Amniotic stem cell (primary cell): ENCODE measurements at places on chromosomes 11 and 22.

DNA sequence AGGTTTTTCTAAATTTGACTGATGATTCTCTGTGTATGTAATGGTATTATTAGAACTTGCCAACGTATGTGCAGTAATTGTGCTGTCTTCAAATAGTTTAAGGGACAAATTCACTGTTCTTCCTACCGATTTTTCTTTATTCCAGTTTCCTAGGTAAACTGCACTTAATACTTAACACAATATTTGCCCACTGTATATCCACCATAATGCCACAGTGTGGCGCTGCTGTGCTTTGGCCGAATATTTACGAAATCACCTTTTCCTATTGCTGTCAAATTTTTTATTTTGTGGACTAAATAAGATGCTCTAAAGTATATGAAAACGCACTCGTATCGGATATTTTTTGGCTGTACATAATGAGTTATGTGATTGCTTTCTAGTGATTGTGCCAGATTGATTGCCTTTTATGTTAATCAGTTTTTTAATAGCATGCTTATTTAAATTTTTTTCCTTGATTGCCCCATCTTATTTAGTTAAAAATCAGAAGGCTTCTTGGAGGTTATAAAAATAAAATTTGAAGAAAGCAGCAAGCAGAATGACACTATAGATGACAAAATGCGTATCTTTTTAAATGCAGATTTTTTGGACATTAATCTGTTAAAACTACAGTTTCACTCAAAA lies 10.5 kb downstream of the AASDHPPT start:
- DNase-seq = peak; percentile 9

GRCh38 chr11:109784536-109784935 lies 308.7 kb upstream of the ZC3H12C start:
- no peak for DNase-seq

DNA sequence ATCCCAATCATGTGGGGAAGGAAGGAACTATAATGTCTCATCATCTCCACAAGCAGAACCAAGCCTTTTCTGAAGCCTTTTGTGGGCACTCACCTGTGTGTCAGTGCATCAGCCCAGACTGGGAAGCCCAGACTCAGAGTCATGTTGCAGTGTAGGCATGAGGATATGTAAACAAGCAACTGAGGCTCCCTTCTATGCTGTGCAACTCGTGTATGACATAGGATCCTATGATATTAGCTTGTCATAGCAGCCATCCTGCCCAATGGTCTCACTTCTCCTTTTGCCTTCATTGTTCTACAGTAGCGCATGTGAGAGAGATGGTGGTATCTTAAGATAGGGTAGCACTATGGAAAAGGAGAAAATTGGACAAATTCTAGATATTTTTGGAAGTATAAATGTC lies 103.4 kb upstream of the OLFML1 start:
- DNase-seq = no peak

- no peak for DNase-seq
These were observed 385.7 kb downstream of the SOX6 start for GRCh38 chr11:15970506-15971214.

DNA sequence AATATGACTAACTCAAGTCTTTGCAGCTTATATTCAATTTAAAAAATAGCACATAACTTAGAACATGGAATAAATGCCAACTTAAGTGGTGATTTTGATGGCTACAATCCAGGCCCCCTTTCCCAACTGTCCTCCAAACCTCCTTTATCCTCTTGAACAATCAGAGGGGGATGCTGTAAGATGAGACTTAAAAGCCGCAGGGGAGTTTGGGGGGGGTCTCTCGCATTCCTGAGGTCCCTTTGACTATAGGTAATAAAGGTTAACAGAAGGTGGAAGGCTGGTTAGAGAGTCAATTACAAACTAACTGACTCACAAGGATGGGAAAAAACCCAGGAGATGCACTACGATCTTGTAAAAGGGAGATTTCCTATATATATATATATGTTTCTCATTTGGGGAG lies 101.8 kb downstream of the KIRREL3 start:
- no peak for DNase-seq

- no peak for DNase-seq
These were observed 56.8 kb downstream of the IGLL5 start for GRCh38 chr22:22944268-22944985.

GRCh38 chr11:17983569-17983968 lies 29.3 kb downstream of the SERGEF start:
- no peak for DNase-seq

GRCh38 chr11:22711071-22711770 lies 44.8 kb downstream of the GAS2 start:
- no peak for DNase-seq

DNA sequence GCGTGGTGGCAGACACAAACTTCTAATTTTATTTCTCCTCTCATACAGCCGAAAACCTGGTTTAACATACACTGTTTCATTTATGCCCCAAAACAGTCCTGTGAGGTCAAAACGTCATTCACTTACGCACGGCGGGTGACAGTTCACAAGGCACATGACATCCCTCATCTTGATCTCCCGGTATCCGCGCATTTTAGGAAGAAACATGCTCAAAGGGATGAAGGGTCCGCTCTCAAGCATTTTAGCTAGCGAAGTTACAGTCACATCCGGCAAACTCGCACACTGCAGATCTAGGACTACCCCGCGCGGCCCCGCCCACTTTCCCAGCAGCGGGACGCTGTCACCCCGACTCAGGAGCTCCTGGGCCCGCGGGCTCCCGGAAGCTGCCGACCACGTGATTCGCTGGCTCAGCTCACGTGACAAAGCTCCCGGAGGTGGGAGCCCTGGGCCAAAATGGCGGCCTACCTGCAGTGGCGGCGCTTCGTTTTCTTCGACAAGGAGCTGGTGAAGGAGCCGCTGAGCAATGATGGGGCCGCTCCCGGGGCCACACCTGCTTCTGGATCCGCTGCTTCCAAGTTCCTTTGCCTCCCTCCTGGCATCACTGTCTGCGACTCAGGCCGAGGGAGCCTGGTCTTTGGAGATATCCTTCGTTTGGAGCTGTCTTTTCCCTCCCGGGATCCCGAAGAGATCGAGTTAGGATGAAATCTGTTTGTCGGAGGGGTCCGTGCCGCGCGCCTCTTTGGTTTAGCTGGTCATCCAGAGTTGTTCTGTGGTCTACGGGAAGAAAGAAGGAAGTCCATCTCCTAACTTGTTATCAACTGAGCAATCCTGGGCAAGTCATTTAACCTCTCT lies at the start of gene VPS11:
VPS11 (plus strand) TSS at position 448 of the 852 bp plus-strand sequence; CDS start at position 454, 6 bp downstream.
- peak; percentile 97 for DNase-seq

GRCh38 chr11:121614636-121615240 lies 162.0 kb upstream of the SORL1-AS1 start:
- DNase-seq = no peak

GRCh38 chr11:85313741-85314140 lies 313.4 kb downstream of the DLG2 start:
- DNase-seq = no peak

- DNase-seq = no peak
These were observed 80.8 kb upstream of the NNMT start for GRCh38 chr11:114215428-114215827.

DNA sequence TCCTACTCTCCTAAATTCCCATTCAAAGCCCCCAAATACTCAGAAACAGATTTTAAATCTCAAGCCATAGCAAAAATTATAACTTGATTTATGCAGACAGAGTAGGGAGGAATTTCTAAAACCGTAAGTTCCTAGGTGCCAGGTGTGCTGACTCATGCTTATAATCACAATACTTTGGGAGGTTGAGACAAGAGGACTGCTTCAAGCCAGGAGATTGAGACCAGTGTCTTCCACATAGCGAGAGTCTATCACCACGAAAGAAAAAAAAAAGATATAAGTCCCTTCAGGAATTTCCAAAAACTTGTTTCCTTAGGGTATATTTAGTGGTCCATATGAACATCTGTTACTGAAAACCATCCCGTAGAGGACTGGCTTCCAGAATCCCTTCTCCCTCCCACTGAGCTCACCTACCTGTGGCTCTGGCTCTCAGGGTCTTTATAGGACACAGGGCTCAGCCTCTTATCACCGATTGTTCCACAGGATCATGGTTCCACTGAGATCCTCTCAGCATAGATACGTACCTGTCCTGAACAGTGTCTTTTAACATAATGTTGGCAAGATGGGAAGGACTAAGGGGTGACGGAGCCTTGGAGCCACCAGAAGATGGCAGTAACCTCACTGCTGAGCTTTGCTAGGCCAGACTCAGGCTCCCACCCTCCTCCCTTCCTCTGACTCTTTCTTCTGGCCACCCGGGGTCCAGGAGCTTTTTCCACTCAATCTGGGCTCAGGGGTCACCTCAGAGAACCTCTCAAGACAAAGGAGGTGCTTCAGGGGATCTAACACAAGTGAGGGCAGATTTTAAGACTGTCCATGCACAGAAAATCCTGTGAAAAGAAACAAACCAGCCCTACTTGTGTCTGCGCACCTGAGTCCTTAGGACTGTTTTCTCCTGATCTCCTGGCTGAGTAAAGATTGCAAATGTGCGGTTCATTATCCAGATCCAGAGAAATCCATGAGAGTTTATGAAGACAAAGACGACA lies 117.5 kb upstream of the TOP3B start:
- no peak for DNase-seq

- no peak for DNase-seq
These were observed 56.1 kb upstream of the POU2AF1 start for GRCh38 chr11:111435046-111435698.

DNA sequence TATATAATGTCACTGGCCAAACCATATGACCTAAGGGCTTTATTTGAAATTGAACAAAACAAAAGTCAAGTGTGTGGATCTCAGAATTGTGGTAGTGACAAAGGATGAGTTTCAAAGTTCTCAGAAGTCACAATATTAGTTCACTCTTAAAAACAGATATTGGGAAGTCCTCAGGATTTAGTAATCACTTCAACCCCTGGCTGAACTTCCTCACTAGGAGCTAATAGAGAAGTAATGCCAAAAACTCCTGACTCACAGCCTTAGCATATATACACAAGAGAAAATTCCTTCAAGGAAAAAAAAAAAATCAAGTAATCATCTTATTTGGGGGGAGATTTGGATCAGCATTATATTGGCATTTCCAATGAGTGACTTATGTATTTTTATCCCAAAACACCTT lies 75.6 kb upstream of the APOA1 start:
- no peak for DNase-seq

GRCh38 chr22:24948356-24949202 lies 2.1 kb upstream of the LHFPL7 start:
- DNase-seq = no peak

GRCh38 chr22:19139001-19139356 lies 5.5 kb downstream of the ESS2 start:
- DNase-seq = no peak

- DNase-seq = no peak
These were observed 236.3 kb upstream of the SORL1-AS1 start for GRCh38 chr11:121688860-121689614.

DNA sequence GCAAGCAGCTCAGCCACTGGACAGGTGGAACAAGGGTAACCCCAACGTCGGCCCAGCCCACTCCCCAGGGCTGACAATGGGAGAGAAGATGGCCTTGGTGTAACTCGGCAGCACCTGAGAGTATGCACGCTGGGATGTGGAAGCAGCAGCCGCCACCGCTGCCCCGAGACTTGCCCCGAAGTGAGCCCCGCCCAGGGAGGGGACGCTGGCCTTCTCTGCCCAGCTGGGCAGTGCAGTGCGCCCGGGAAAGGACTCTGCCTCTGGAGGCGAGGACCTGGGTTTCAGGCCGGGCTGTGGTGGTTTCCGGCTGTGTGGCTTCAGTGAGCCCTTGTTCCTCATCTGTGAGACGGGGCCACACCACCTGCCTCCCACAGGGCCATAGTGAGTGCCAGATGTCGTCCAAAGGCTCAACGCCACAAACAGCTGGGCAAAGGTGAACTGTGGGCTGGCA lies 8.6 kb upstream of the POLDIP3 start:
- DNase-seq = no peak

DNA sequence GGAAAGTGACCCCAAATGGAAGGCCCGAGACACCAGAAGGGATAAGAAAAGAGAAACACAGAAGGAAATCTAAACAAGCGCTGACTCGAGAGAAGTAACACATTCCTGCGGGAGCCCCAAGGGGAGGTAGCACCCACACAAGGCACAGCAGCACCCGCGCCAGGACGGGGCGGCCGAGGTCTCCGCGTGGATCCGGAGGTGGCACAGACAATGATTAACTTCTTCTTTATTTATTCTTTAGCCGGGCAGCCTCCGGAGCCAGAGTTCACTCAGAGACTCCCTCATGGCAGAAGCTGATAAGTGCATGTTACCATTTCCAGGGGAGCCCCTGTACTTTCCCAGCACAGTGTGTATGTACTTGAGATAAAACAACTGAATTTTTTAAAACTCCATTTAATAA lies 5.1 kb downstream of the TOLLIP start:
- no peak for DNase-seq

GRCh38 chr22:32874385-32874784 lies 72.9 kb downstream of the TIMP3 start:
- DNase-seq = no peak

DNA sequence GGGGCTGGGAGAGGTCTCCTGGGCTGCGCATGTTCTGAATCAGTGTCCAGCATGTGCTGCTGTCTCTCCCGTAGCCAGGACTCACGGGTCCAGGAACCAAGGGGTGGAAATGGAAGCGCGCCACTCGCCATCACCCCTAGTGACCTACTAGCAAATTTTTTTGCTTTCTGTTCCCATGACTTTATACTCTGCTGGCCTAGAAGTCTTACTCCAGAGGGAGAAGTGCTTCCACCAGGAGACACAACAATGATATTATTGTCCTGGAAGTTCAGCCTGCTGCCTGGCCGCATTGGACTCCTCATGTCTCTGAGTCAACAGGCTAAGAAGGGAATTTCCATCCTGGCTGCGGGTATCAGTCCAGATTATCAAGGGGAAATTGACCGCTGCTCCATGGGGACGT lies 729.7 kb downstream of the BRD1 start:
- DNase-seq = no peak

- DNase-seq = no peak
These were observed 13.3 kb downstream of the IL17REL start for GRCh38 chr22:49999063-49999945.

GRCh38 chr11:12963051-12963450 lies 46.1 kb upstream of the RASSF10 start:
- DNase-seq = no peak

GRCh38 chr11:125380756-125381445 lies 115.2 kb downstream of the FEZ1 start:
- no peak for DNase-seq

DNA sequence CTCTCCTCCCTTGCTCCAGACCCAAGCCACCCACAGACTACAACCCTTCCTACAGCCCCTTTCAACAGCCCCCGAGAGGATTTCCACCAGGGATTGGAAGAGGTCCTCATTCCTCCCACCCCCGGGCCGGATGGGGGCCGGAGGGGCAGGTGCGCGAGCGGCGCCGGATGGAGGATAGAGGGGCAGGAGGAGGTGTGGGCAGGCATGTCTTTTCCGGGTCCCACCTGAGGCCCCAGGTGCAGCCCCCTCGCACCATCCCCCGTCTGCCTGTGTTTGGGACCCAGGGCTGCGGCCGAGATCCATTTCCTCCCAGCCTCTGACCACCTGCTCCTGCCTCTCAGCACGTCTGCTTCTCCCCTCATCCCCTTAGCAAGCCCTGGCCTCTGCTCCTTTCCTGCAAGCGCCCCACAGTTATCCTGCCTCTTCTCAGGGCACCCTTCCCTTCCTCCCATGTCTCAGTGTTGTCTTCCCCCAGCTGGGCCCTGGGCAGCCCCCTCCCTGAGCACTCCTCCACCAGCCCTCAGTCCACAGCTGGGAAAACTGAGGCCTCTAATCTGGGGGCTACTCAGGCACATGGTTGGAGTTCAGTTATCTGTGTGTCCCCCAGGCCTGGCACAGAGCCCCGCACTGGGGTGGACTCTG lies 19.3 kb upstream of the CBX7 start:
- no peak for DNase-seq
